ENCODE measurements at places on chromosomes 16 and 17.
A peak's percentile ranks its signal among the peaks of the same experiment; 100 is the strongest.

DNA sequence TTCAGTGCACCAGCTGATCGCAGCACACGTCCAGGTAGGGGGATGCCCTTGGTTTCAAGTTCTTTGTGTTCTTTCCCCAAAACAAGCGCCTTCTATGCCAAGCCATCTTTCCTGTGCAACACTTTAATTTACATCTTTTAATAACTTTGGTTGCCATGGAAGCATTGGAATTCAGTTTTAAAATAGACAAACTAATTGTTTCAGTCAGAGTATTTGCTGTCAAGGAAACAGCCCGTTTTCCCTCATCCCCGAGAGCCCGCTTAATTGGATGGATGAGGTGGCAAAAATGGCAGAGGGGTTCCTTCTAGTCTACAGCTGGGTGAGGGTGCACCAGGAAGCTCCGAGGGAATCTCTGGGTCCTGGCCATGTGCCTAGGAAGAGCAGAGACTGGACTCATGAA lies 793.7 kb upstream of the EEF2KMT start:
- no peak for DNase-seq

DNA sequence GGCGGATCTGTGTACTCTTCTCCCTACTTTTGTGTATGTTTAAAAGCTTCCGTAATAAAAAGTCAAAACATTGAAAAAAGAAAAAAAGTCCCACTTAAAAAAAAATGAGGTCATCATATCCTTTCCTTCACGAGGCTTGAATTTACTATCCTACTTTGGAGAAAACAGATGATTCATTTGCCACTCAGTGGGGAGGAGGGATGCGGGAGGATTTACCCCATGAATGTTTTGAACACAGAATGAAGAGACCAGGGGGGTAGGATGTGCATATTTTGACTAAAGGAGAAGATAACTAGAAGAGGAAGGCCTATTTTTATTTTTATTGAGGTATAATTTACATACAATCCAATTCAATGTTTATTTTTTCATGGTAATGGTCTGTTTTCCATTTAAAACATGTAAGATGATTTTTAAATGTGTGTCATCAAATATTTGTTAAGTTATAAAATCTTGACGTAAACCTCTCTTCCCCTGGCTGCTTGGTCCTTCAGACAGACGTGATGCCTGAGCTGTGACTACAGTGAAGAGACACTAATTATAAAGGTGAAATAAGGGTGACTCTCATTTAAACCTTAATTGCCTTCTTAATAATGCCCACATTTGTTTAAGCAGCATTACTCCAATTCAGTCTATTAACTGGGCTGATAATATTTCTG lies 135.4 kb upstream of the AXIN2 start:
- DNase-seq = no peak

DNA sequence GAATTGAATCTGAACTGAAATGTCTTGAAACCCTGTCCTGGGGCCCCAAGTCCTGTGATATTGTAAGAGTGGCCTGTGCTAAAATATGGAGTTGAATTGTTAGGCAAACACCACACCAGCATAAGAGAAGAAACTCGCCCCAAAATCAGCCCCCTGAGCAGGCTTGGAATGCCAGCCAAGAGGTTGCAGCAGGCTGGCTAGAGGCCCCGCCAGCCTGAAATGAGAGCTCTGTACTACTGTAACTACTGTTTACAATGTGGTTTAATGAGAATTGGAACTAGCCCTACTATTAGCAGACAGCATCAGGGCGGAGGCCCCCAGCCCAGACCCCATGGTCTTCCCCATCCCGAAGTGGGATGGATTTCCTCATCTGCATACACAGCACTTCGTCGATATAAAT lies 23.7 kb downstream of the FBXO39 start:
- no peak for DNase-seq

GRCh38 chr17:62621223-62621622 lies 6.2 kb upstream of the MRC2 start:
- DNase-seq = no peak

DNA sequence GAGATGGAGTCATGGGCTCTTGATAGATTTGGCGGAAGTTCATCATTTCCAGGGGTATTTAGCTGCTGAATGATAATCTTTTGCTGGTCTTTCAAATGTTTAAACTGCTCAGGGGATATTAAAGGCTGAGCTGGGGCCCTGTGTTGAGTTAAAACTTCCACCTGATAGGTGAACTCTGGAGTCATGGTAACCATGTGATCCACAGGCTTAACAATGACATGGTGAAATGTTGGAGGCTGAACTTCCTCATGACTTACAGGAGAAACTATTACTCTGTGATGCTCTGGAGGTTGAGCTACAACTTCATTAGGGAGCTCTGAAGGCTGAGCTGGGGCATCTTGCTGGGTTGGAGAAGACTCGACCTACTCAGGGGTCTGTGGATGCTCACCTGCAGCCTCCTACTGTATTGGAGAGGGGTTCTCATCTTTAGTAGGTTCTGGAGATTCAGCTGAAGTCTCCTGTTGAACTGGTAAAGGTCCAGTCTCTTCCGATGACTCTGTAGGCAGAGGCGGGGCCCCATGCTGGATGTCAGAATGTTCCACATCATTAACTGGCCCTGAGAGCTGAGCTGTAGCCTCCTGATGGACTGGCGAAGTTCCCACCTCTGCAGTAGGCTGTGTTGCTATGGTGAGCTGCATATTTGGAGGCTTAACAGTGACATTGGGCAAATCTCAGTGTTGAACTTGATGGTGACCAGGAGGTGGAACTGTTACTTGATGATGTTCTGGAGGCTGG lies 24.2 kb downstream of the RDM1 start:
- DNase-seq = no peak

DNA sequence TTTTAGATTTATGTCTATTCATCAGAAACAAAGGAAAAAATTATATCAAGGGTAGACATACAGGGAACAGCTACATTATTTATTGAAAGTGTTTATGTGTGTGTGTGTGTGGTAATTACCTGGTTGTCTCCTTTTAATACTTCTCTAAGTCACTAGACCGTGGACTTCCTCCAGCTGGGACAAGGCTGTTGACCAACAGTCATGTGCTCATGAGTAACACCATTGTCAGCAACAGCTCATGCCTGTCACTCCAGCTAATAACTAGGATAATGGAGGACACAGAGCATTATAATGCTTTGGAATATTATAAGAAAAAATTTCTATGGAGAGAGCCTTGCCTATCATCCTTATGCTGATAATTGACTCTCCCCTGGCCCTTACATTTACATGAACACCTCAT lies 125.3 kb upstream of the SALL1 start:
- DNase-seq = no peak

GRCh38 chr17:75889454-75889853 lies 7.3 kb downstream of the TRIM65 start:
- no peak for DNase-seq

- no peak for DNase-seq
These were observed 29.6 kb downstream of the NFAT5 start for GRCh38 chr16:69595127-69596036.

GRCh38 chr17:21452377-21453143 lies 76.4 kb downstream of the KCNJ12 start:
- DNase-seq = no peak

- no peak for DNase-seq
These were observed 10.2 kb downstream of the CNTNAP1 start for GRCh38 chr17:42692489-42692888.

DNA sequence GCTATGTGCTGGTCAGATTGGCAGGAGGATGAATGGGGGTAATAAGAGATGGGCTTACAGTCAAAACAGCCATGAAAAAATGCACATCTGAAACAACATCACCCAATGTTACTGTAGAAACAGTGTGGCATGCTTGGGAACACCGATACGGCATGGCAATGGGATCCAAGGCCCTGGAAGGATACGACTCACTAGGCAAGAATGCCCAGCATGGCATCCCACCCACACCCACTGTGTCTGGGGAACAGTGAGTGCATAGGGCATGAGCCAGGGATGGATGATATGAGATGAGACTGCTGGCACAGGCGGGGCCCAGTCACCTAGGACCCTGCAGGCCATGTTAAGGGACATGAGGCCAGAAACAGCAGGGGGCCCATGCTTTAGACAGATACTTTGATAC lies 11.5 kb downstream of the TRIM25 start:
- DNase-seq = no peak

DNA sequence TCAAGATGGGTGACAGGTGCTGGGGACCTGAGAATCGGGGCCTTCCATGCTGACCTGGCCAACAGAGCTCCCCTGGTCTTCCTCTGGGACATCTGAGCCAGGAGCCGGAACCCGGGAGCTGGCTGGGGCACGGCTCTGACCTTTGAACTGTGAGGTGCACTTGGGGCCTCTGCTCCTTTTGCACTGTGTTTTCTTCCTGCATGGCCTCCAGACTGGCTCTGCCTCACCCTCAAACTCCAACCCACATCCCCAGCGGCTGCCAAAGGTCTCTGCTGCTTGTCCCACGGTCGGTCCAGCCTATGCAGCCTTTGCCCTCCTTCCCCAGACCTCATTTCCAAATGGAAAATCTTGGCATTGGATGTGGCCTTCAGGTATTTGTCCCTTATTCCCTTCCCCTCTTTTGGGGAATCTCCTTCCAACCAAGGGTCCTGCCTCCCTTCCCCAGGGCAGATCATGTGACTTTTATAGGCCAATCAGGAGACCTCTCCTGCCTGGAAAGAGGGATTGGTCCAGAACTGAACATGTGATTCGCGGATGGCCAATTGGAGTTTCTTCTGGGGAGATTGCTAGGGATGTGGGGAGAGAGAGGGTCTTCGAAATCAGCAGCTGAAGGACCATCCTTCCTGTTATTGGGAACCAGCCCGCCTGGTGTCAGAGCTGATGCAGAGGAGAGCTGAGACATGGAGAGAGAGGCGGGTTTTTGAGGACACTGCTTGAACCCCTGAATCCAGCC lies 117.9 kb downstream of the CYLD start:
- DNase-seq = no peak

DNA sequence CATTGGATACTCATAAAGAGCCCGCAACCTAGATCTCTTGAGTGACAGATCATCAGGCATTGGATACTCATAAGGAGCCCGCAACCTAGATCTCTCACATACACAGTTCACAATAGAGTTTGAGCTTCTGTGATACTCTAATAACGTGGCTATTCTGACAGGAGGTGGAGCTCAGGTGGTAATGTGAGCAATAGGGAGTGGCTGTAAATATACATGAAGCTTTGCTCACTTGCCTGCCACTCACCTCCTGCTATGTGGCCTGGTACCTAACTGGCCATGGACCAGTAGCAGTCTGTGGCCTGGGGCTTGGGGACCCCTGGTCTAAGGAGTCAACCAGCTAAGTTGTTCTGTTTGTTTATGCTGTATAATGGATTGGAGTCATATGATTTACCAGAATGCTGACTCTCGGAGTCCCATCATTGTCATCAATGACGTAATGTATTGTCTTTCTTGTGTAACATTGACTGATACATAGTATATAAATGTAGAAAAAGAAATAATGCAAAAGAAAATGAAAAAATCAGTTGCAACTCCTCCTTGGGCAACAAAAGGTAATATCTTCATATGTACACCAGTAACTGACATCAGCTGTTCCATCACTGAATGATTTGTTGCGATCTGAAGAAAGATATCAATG lies 17.5 kb downstream of the ABCA9 start:
- DNase-seq = no peak

GRCh38 chr17:82924812-82925211 lies 85.0 kb upstream of the ZNF750 start:
- DNase-seq = no peak

- no peak for DNase-seq
These were observed 47.5 kb upstream of the CES5A start for GRCh38 chr16:55922662-55923061.

GRCh38 chr16:70691223-70692129 lies 5.6 kb upstream of the MTSS2 start:
- peak; percentile 51 for DNase-seq

DNA sequence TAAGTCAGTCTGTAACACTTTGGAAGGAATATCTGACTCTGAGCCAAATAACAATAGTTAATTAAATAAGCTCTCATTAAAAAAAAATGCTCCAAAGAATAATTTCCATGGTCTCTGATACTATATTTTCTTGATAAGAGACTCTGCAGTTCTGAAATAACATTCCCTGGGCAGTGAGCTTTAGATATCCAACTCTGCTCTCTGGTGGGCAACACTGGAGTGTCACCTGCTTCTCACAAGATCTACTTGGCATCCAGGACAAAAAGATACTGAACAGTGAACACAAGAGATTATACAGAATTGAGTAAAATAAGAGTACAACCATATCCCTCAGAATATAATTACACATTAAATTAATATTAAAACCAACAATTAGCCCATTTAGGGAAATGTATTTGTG lies 13.7 kb downstream of the BLMH start:
- no peak for DNase-seq

DNA sequence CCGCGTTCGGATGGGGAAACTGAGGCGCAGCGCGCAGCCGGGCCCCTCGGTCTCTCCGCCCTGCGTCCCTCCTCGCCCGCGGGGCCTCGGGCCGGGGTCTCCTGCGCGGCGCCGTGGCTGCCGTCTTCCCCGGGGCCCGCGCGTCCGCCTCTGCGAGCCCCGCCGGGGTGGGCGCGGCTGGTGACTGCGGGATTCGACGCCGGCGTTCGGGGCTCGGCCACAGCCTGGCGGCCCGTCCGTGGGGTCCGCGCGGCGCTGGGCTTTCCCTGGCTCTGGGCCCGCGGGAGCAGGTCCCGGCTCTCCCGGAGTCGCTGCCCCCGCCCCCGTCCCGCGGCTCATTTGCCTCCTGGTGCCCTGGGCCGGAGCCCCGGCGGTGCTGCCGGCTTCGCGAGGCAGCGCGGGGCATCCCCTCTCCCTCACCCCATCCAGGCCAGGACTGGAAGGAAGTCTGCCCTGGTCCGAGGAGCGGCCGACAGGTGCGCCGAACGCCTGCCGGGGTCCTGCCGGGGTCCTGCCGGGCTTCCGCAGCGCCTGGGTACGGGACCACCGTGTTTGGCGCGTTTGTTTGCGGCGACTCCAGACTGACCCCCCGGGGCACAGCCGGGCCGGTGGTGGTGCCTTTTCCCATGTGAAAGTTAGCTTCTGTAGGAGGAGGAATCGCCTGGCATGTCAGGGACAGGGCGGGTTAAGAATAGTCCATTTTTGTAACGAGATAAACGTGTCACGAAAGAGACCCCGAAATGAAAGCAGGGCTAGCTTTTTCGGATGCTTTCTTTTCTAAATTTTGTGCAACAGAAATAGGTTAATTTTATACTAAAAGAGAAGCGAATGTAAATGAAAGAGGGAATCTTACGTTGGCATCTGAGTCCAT lies 671 bp downstream of the CHMP6 start:
- no peak for DNase-seq

- DNase-seq = peak; percentile 63
These were observed 23.3 kb downstream of the CPNE2 start for GRCh38 chr16:57115514-57116182.

GRCh38 chr16:21260870-21261791 lies 17.0 kb downstream of the CRYM start:
- DNase-seq = no peak
